ENCODE measurements at places on chromosomes 11 and 22.

GRCh38 chr11:76632492-76632891 lies 38.1 kb downstream of the LRRC32 start:
- no peak for DNase-seq

DNA sequence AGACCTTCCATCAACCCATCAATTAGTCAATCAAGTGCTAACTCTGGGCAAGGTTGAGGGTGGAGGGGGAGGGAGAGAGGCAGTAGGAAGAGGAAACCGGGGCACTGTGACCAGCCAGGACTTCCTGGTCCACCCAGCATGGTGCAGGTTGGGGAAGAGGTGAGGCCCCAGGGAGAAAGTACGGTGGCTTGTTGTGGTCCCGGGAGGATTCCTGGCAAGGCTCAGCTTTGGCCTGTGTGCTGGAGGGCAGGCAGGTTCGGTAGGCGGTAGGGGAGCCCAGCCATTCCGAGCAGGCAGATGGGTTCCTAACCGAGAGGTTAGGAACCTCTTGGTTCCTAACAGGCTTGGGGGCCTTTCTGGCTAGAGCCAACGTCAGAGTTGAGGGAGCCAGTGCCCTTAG lies 10.8 kb downstream of the ST14 start:
- no peak for DNase-seq

GRCh38 chr11:65502555-65503367 lies 3.9 kb downstream of the MALAT1 start:
- DNase-seq: no peak

DNA sequence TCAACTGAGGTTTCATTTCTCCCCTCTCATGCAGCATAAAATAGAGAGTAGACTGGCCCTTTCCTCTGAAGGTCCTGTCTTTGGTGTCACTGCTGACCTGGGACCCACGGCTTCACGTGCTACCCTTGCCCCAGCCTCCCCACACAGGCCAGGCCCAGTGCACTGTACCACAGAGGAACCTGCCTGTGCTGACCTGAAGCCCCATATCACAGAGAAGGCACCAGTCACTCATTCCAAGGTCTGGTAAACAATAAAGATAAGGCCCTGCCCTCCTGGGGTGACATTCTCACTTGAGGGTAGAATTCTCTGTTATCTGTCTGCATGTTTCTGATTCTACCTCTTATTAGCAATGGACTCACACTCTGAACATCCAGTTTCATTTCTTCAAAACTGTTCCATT lies 51.3 kb downstream of the RPL27A start:
- no peak for DNase-seq

- DNase-seq: no peak
Measured at GRCh38 chr11:128527046-128527445, 60.3 kb downstream of the ETS1 start.

- DNase-seq: no peak
Measured at GRCh38 chr11:13767471-13767870, 99.0 kb downstream of the FAR1 start.

GRCh38 chr11:59261150-59261549 lies 48.4 kb upstream of the MPEG1 start:
- no peak for DNase-seq

DNA sequence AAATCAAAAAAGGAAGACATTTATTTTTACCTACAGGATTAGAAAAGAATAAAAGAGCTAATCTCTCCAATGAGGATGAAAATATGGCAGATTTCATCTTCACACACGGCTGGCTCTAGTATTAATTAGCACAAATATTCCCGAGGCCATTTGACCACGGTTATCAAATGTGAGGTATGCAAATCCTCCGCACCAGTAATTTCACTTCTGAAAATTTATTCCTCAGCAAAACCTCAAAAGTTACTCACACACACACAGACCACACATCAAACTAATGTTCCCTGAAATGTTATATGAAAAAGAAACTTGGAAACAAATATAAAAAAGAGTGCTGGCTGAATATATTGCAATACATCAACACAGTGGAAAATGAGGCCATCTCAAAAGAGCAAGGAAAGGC lies 32.8 kb downstream of the CELSR1 start:
- no peak for DNase-seq

- no peak for DNase-seq
Measured at GRCh38 chr22:49087716-49088601, 739.7 kb downstream of the BRD1 start.

DNA sequence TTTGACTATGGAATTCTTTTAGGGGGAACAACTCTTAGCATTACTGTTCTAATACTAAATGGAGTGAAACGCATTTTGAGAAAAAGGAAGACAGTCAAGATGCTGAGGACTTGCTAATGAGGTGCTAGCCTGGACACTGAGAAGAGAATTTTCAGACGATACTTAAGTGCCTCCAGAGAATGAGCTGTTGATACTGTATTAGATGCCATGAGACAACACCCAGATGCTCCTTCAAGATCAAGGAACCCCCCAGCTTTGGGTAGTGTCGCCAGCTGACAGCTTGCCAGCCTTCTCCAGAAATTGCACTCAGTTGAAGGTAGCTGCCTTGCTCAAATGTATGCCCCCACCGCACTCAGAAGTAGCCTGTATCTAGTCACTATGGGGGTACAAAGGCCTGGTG lies 52.5 kb upstream of the SLC36A4 start:
- no peak for DNase-seq

GRCh38 chr11:26651916-26652315 lies 69.9 kb downstream of the SLC5A12 start:
- no peak for DNase-seq

GRCh38 chr11:117607449-117607848 lies 189.6 kb downstream of the DSCAML1 start:
- no peak for DNase-seq
